ENCODE measurements at places on chromosomes 11 and 22.
A peak's percentile ranks its signal among the peaks of the same experiment; 100 is the strongest.

DNA sequence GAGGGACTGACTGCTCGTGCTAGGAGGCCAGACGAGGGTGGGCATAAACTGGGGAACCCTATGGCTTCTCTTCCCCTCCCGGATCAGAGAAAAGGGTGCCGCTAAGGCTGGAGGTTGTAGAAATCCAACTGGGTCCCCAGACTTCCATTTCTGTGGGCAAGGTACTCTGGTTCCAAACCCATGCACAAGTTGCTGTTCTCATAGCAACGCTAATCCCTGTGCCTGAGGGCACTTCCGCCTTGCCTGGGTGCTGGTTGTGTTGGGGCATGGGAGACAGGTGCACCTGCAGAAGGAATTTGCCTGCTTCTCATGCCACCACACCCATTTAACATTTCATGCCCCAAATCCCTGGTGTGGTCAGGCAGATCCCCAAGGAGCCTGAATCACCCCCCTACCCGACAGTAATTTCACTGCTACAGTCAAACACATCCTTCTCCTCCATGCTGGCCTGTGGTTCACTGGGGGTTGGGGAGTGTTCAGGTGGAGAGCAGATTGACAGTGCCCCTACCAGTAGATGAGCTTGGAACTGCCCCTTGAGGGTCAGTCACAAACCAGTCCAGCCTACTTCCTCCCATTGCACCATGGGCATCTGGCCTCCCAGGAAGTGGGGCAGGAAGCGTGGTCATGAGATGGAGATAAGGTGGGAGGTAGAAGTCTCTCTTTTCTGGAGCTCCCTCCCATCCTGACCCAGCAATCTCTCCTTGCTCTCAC, 1.2 kb downstream of the C2CD2L start:
- DNase-seq, result no peak

DNA sequence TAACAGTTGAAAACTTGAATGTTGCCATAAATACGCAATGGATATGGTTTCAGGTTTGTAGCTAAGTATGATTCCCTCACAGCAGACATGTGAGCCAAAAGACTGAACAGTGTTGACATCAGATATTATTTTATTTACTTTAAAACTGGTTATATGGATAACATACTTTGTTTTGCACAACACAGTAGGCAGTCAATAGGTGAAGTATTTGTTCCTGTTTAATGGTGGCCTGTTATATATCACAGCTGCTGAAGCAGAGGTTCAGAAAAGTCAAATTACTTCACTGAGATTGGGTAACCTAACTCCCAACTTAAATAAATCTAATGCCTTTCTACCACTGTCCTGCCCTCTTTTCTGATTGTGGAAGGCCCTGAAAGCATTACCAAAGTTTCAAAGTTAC, 44.6 kb downstream of the YAP1 start:
- DNase-seq, result no peak

GRCh38 chr22:28105988-28106387, 186.9 kb upstream of the PITPNB start:
- DNase-seq, result no peak

- no peak for DNase-seq
Measured at GRCh38 chr11:64768300-64768694, 8.5 kb upstream of the PYGM start.

DNA sequence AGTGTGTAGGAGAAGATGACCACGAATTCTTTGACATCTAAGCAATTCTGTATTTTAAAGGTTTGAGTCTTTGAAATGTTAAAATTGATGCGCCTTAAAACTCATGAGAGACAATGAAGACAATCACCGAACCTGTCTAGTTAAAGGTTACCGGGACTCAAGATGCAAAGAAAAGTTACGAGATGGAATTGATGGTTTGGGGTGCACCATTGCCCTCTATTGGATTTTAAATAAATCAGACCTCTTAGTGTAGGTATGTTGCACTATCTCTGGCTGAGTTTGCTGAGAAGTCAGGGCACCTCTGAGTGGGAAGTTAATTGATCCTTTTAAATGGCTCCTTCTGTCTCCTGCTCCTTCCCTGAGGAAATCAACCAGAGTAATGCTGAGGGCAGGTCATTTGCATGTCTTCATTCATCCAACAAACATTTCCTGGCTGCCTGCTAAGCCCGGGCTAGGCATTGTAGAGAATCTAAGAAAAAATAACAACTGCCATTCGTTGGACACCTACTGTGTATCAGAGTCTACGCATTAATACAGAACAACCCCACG, 19.4 kb upstream of the TMA7B start:
- DNase-seq, result no peak

DNA sequence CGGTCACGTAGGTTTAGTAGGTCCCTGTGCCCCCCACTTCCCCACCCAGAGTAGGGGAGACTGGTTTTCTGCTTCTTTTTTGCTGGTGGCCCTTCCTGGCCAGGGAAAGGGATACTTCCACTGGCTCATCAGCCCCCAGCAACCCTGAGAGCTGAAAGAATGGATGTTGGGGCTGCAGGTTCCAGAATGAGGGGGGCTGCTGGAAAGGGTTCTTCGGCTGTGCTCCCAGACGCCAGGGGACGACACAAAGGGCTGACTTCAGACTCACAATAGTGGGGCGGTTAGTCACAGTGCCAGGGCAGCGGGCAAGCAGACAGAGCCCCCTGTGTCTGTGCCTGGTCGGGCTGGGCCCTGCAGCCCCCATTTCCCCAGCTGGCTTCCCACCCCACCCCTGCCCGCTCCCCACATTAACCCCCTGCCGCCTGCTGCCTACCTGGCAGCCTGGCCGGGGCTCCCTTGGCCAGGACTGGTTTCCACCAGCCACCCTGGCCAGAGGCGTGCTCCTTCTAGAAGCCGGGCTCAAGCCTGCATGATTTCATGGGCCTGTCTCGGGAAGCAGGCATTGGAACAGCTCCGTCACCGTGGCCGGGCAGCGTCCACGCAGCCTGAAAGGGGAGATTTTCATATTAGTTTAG, 79.1 kb upstream of the WNT7B start:
- DNase-seq, result peak; percentile 48

- DNase-seq, result no peak
Measured at GRCh38 chr11:128207861-128208321, 379.5 kb downstream of the ETS1 start.

DNA sequence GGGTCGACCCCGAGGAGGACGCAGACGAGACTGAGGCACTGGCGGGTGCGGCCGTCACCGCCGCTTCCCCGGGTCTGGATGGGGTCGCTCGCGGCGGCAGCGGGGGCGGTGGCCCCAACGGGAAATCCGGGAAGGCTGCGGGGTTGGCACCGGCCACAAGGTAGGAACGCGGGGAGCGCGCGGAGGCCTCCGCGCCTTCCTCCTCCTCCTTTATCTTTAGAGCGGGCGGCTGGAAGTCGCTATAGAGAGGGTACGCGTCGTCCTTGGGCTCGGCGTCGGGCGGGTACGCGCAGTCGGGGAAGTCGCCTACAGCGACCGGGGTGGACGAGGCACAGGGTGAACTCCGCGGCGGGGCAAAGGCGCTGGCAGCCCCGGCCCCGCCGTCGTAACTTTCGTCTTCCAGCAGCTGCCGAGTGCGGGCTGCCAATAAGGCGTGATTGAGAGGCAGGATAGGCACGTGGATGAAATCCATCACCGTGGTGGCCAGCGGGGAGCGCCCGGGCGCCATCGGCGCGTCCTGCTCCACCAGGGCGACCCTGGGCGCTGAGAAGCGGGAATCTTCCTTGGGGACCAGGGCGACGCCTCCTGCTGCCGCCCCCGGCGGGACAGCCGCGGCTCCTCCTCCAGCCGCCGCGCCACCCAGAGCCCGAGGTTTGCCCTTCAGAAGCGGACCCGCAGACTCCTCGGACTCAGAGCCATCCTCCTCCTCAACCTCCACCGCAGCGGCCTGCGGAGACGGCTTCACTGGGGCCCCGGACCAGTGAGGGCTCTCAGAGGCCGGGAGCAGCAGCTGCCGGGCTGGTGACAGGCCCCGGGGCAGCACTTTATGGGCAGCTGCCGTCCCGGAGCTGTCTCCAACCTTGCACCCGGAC, 1.7 kb downstream of the PGR start:
- no peak for DNase-seq

DNA sequence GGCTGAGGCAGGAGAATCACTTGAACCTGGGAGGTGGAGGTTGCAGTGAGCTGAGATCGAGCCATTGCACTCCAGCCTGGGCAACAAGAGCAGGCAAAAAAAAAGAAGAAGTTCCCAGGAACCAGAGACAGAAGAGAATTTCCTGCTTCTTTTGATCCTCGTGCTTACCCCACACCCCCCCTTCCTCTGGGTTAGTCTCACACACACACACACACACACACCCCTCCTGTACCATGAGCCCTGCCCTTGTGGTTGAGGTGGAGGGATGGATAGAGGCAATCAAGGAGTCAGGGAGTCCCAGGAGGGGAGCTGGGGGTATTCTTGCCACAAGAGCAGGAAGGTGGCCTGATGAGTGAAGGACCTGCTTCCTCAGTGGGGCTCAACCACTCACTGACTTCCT, 4.1 kb upstream of the UBE2L6 start:
- DNase-seq, result no peak

- DNase-seq, result no peak
Measured at GRCh38 chr11:112784323-112785073, 176.7 kb upstream of the NCAM1 start.

GRCh38 chr11:15695096-15695721, 580.5 kb downstream of the INSC start:
- DNase-seq, result no peak

DNA sequence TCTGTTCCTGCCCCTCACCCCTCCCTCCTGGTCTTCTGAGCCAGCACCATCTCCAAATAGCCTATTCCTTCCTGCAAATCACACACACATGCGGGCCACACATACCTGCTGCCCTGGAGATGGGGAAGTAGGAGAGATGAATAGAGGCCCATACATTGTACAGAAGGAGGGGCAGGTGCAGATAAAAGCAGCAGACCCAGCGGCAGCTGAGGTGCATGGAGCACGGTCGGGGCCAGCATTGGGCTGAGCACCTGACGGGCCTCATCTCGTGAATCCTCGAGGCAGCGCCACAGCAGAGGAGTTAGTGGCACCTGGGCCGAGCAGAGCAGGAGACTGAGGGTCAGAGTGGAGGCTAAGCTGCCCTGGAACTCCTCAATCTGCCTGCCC, 941.8 kb downstream of the BRD1 start:
- DNase-seq, result no peak

DNA sequence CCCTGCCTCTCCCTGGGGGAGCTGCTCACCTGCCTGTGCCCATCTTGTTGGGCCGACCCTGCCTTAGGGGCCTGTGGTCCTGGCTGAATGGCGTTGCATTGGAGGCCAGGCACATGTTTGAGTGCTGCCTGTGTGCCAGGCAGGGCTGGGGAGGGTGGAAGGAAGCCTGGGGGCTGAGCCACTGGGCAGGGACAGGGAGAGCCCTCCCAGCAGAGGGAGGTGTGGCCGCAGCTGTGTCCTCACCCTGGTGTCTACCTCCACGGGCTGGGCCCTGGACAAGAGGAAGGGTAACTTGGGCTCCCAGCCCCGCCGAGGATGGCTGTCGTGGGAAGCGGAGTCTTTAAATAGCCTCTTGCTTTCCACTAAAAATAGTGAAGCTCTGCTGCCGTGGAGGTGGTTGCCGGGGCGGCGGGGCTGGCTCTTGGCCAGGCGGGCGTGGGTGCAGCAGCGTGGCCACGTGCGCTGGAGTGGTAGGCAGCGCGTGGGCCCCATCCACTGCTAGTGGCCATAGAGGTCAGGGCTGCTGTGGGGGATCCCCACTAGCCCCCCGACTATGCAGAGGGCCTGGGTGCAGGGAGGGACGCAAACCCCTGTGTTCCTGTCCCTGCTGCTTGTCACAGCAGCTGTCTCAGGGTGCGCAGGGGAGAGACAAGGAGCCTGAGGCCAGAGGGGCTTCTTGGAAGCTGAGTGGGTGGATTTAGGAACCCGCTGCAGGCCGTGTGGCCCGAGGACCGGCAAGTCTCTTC, 6.2 kb downstream of the ZDHHC8 start:
- no peak for DNase-seq

DNA sequence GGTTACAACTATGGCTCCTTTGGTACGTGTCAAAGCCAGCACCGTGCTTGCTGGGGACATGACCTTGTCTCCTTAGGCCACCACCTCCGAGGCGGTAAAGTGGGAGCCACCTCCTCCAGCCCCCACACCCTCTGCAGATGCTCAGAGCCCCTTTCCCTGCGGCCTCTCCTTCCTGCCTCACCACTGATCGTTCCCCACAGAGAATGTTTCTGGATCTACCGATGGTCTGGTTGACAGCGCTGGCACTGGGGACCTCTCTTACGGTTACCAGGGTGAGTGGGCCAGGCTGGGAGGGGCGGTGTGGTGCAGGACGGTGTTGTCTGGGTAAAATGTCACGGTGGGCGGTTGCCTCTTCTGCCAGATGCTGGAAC, 8.9 kb downstream of the SIDT2 start:
- no peak for DNase-seq

DNA sequence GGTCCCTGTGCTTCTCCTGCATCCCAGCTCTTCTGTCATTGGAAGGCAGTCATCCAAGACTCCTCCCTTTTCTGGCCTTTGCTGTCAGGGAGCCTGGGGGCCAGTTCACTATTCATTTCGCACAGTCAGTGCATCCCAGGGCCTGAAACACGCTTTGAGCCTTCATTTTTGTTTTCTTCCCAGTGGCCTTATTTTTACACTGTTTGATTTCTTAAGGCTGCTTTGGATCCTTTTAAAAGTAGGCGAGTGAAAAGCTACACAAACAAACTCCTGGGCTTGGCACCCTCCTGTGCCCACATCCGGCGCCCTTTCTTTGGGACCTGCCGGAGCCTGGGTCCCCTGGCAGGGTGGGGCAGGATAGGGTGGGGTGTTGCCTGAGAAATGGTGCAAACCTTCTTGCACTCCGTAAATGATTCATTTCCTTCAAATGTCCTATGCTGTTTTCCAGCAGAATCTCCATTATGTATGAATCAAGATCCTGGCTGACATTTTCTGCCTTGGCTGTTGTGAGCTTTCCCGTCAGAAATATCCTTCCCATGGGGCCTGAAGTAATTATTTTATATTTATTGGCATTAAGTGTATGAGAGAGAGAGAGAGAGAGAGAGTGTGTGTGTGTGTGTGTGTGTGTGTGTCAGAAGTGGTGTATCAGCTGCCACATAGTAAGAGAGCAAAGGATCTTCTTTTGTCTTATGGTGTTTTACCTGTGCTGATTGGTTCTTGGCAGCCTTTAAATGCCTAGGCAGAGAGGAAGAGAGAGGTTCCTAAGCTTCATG, 45.6 kb downstream of the BCR start:
- DNase-seq, result no peak

DNA sequence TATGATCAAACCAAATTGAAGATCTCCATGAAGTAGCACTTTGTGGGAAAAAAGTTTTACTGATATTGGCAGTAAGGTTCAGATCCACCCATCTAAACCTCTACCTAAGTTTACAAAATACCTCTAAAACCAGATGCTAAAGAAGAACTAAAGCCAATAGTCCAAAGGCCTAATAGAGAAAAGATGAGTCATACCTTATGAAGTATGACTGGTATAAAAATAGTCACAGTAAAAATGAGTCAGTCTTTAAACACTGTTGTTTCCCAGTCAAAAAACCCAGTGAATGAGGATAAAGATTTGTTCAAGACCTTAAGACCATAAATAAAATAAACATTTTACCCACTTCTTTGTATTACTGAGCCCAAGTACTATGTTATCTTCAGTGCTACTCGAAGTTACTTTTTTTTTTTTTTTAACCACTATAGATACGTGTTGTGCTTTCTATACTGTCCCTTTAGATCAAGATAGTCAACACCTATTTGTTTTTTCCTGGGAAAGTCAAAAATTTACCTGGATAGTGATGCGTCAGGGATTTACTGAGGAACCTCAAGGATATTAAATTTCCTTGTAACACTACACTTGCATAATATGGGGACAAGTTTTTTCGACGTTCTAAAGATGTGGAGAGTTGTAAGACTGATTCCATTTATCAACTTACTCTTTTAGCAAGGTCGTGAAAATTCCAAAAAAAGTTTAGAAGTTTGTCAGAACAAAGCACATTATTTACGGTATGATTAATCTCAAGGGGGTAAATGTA, 87.3 kb downstream of the CCDC73 start:
- DNase-seq, result no peak

Measured in cerebellar nuclear complex (tissue), 1 donor.